ENCODE measurements at places on chromosomes 4 and X. TPM values are rescaled to one million over a fixed set of nuclear protein-coding genes. Genes with fewer than 3 reads are reported as not detected.

Gene IL2
- not detected for total RNA-seq

GRCh38 chr4:179543771-179544170 is 2101.5 kb upstream of the AGA start:
- peaks cover 3% of the 10 kb centered on the region for H3K4me1 ChIP-seq
- no peak overlapping the region for H3K4me3 ChIP-seq
- peak overlapping the region; percentile 69 for H3K27ac ChIP-seq
- no peaks in the 10 kb centered on the region for H3K27me3 ChIP-seq

DNA sequence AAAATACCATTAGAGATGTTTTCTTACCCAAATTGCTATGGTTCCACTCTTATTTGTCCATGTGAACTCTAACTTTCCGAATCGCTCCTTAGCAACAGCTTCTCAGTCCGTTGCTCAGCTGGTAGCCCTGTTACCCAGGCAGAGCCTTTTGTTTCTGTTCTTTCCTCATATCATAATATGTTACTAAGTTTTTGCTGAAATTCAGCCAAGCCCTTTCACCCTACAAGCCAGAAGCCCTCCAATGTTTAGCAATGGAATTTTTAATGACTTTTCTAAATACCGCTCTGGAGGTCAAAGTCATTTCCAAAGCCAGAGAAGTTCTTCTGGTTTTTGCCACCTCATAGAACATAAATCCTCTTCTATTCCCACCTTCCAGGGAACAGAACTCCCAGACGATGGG is 1029.5 kb downstream of the C4orf33 start:
- H3K4me3 ChIP-seq = no peak overlapping the region
- no peaks in the 10 kb centered on the region for H3K36me3 ChIP-seq
- peak overlapping the region; percentile 80 for H3K27ac ChIP-seq
- no peak for DNase-seq
- H3K27me3 ChIP-seq = no peaks in the 10 kb centered on the region
- H3K4me1 ChIP-seq = peaks cover 2% of the 10 kb centered on the region

- no peak for DNase-seq
- no peak overlapping the region for H3K4me3 ChIP-seq
- H3K27me3 ChIP-seq = no peaks in the 10 kb centered on the region
These were observed 99.0 kb upstream of the SPANXC start for GRCh38 chrX:141341341-141341740.

DNA sequence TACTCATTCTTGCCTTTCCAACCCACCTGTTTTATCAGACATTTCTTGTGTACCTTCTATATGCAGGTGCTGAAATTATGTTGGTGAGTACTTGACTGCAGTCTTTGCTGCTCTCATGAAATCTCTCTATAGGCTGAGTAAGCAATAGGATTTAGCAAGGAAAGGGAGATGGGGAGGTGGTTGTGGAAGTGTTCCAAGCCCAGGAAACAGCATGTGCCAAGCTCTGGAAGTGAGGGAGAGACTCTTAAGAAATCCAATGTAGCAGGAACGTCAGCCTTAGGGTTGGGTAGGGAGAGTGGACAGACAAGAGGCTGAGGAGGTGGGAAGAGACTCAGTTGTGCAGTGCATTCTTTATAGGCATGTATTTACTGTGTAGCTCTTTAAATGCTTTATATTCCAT is 5.6 kb downstream of the SEPTIN11 start:
- no peak overlapping the region for H3K4me3 ChIP-seq
- H3K27me3 ChIP-seq = no peaks in the 10 kb centered on the region
- H3K36me3 ChIP-seq = peaks cover 3% of the 10 kb centered on the region
- H3K4me1 ChIP-seq = peaks cover 24% of the 10 kb centered on the region
